ENCODE measurements at places on chromosomes 6 and 20.

DNA sequence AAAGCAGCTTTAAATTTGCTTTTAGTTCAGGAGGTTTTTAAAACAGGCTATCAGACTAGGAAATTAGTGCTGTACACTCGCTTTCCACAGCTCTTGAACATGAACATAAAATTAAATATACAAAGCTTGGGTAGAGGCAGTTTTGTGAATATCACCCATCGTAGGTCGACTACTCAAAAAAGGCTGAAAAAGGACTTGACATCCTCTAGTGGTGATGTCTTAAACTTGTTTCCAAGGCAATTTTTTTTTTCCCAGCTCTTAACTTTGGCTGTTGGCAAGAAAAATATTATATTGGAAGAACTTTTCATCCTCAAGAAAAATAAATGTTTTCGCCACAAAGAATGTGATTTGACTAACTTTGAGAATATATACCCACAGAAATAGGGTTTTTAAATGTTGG, 2.9 kb downstream of the MAP7 start:
- peak; percentile 13 for DNase-seq

- peak; percentile 75 for DNase-seq
These were observed at the start of gene SRXN1 for GRCh38 chr20:653110-653589. SRXN1 (minus strand) TSS chr20:653200; CDS start chr20:653185, 15 bp downstream.

- DNase-seq: no peak
These were observed 165.9 kb downstream of the SASH1 start for GRCh38 chr6:148508401-148509041.

- DNase-seq: no peak
These were observed 474.0 kb downstream of the TFAP2B start for GRCh38 chr6:51292659-51293058.

GRCh38 chr20:33443006-33443511, 504 bp downstream of the SNTA1 start:
- no peak for DNase-seq

DNA sequence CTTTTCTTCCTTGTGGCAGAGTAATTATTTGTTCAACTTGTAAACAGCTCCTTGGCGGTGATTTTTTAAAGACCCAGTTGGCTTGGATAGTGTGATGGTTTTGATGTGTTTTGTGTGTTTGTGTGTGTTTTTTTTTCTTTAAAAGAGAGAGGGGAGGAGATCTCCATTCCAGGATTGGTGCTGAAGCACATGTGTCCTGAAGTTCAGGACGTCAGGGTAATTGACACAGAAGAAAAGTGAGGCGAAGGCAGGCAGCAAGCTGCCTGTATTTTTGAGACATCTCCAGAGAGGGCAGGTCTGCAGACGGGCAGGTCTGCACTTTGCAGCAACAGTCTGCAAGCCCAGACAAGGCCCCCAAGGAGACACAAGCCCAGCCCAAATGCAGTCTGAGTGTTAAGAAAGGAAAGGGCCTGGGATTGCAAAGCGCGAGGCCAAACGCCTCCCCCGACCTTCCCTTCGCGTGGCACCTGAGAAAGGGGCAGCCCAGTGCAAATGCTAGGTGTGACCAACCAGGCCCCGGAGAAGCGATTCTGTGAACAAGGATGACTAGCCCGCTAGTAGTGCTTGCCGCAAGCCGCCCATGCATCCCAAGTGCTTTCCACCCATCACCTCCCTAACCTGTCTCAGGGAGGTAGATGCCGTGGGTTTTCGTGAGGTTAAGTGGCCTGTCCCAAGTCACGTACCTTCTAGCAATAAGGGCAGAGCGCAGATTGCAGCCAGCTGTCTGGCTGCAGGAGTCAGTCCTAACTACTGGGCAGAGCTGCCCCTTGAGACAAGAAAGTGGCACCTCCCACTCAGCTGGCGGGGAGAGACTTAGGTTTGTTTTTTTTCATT, 230.5 kb downstream of the ZMYND8 start:
- DNase-seq: no peak

GRCh38 chr20:9203081-9203447, 134.2 kb downstream of the PLCB4 start:
- DNase-seq: no peak

DNA sequence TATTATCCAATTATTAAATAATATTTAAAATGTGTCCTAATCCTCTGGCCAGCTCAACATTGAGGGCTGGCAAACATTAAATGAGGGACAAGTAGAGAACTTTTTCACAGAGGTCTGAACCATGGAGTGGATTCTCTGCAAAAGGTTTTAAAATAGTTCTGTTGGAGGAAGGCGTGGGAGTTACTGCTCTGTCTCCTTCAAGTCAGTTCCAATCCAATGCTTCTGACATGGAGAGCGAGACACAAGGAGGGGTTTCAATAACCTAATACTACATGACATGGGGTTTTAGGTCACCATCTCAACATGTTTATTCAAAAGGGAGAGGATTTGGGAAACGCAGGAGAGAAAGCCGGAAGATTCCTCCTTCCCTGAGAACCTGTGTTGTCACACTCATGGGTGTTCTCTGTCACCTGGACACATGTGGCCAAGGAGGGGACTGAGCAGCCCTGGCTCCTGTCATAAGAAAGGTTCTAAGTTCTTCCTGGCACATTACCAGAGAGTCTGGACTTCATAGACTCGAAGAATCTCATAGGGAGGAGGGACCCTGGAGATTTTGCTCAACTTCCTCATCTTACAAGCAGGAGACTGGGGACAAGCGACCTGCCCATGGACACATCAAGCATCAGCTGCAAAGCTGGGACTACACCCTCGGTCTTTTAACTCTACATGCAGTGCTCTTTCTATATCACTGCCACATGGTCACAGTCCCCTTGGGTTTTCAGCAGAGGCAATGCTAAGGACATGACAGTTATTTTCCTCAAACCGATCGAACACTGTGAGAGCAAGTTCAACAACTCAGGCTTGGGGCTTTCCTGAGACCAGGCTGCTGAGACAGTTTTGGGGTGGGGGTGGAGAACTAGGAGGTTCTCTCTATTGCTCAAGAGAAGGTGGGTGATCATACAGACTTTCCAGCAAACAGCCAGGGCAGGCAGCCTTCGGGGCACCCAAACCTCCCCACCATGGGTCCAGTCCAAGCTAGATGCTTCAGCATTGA, 38.6 kb downstream of the PRDM1 start:
- no peak for DNase-seq

- DNase-seq: no peak
These were observed 27.2 kb downstream of the ERMARD start for GRCh38 chr6:169778646-169779045.
